ENCODE measurements at places on chromosomes 3 and 15.

DNA sequence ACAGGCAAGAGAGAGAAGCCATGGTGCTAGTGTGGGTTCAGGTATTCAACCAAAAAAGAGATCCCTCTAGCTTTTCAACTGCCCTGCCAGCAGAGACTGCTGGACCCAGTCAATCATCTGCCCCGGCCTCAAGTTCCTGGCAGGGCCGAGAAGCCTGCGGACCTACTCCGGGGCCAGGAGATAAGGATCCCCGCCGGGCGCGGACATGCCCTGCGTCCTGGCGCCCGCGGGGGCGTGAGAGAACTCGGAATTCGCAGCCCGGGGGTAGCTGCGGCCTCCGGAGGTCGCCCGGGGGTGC, 821 bp upstream of the MAGI1 start:
- peak; percentile 40 for DNase-seq

DNA sequence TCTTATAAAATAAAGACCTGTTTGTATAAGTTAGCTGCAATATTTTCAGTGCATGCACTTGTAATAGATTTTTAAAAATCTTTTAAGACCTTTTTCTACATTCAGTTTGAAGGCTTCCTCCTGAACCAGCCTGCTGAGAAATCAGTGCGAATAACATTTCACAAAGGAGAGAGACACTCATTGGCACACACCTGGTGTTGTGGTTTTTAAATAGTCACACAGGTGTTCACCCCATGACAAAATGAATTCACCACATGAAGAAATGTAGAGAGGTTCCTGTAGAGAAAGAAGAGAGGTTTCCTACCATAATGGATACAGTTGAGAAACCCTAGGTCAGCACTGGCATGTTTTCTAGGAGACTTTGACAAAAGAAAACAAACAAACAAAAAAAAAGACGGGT, 237.3 kb downstream of the CNTN6 start:
- no peak for DNase-seq

DNA sequence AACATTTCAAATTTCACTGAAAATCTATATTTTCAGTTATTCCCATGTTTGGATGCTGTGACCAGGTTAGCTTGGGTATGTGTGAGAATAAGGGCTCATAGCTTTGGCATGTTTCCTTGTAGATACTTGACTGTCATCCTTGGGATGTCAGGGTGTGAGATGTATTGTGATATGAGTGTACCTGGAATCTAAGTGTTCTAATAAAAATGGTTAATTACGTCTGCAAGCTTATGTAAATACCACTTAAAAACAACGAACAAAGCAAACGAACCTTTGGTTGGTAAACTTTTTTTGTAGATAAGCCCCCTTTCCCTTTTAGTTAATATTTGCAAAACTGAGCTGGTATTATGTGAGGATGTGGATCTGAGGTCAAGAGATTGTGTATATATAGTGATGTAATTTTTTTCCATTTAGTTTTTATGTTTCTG, 63.5 kb downstream of the FNDC3B start:
- no peak for DNase-seq

GRCh38 chr15:47744496-47744895, 27.2 kb downstream of the SEMA6D start:
- no peak for DNase-seq

GRCh38 chr15:94403331-94403730, 172.0 kb downstream of the MCTP2 start:
- DNase-seq: no peak

GRCh38 chr3:59535791-59536221, 486.0 kb upstream of the CFAP20DC start:
- DNase-seq: peak; percentile 20

DNA sequence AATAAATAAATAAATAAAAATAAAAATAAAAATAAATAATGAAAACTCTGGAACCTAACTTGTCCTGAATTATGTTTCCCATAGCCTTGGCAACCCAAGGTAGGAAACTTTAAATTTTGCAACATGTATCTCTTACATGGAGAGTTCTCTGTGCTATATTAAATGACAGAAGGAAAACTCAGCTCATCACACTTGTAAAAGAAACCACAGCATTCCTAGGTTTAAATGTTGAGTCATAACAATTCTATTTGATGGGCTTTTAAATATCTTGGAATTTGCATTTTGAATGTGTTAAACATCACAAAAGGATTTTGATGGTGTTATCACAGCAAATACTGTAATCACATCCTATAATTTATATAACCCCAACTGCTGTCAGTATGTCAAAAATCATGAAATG, 144.2 kb downstream of the LRTM1 start:
- DNase-seq: no peak

GRCh38 chr3:117145677-117146076, 436.1 kb downstream of the TUSC7 start:
- no peak for DNase-seq

- peak; percentile 99 for DNase-seq
Measured at GRCh38 chr15:43440721-43441281, 52.2 kb downstream of the TP53BP1 start.

- DNase-seq: no peak
Measured at GRCh38 chr15:76293361-76293760, 17.9 kb downstream of the ETFA start.

- DNase-seq: peak; percentile 63
Measured at GRCh38 chr15:47194718-47195117, 522.6 kb upstream of the SEMA6D start.

DNA sequence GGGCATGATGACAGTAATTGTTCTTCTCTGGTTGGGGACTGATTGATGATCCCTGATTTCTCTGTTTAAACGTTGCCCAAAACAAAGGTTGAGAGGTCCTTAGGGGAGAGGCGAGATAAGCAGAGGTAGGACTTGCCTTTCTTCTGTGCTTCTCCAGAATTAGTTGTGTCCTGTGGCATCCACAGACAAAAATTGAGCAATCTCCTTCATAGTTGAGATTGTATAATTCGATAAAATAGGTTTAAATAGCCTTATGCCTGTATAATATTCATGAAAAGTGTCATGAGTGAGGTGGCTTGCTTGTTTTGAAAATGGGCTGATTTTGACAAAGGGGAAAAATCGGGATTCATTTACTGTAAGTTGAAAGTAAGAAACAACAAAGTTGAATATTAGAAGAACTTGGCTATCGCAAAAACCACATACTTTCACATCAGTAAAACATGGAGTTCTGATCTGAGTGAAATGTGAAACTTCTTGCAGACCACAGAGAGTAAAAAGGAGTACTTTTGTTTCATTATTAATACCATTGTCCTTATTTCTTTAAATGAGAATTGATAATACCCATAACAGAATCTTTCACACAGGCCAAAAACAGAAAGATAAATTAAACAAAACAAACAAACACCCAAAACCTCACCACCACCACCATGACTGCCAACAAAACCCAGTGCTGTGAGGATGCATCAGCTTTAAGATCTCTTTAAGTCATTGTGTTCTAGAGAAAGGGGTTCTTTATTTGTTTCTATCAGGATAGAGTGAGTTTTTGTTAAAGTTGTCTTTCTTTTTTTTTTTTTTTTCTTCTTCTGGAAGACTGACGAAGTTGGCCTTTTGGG, 155.7 kb downstream of the LPP start:
- DNase-seq: no peak

DNA sequence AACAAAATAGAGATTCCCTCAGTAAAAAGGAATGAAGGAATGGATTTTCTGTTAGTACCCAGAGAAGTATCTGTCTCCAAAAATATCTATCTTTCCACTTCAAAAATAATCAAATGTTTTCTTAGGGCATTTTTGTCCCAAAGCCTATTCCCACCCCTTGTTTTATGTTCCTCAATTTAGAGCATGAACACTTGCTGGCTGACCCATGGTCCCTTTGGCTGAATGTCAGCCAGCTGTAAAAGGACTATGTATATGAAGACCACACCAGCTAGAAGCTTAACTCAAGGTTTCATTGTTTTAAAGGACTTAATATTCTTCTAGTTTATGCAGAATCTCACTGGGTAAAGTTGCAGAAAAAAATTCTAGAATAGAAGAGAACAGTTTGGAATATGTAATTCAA, 931.2 kb downstream of the MCTP2 start:
- DNase-seq: no peak

DNA sequence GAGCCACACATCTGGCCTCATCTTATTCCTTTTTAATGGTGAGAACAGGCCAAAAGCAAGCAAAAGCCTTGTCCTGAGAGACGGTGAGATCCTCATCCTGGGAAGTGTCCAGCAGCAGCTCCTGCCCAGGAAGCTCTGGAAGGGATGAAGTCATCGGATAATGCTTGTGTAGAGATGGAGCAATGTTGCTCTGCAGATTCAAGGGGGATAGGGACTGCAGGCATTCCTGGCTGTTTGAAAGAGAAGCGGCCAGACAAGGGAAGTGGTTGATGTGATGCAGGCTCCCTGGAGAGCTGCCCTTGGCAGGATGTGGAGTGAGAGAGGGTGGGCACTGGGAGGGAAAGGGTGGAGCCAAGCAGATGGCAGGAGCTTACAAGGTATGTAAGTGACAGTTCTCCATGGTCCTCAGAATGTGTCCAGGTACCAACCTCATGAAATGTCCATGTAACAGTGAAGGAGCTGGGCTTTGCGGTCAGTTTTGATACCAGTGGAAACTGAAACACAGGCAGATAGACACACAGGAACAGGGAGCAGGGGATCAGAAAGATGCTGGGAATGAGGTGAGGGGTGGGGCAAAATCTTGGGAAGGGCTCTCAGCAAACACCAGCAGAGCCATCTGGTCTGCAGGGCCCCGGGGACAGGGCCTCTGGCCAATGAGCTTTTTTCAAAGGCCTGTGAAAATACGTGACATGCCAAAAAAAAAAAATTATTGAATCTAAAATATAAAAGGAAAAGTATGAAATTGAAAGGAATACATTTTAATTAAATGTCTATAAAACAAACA, 32.2 kb upstream of the LACTB start:
- DNase-seq: peak; percentile 93

DNA sequence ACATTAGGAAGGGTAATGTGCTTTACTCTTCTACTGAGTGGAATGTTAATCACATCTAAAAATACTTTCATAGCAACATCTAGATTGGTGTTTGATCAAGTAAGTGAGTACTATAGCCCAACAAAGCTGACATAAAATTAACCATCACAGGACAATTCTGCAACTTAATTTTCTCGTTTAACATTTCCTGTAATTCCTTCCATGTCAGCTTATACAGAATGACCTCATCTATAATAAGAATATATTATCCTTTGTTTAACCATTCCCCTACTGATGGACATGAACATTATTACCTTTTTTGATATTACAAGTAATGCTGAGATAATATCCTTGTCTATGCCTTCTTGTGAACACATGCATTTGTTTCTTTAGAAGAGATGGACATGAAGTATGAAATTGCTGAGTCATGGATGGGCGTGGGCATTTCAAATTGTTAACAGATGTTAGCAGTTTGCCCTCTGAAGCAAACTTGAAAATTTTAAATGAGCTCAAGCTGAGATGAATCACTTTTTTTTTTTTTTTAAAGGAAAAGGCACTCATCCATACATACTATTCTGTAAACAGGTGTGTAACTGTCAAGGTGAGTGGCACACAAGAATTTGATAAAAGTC, 85.1 kb downstream of the OXNAD1 start:
- peak; percentile 77 for DNase-seq

GRCh38 chr15:52717481-52717880, 38.3 kb upstream of the ATOSA start:
- DNase-seq: no peak

DNA sequence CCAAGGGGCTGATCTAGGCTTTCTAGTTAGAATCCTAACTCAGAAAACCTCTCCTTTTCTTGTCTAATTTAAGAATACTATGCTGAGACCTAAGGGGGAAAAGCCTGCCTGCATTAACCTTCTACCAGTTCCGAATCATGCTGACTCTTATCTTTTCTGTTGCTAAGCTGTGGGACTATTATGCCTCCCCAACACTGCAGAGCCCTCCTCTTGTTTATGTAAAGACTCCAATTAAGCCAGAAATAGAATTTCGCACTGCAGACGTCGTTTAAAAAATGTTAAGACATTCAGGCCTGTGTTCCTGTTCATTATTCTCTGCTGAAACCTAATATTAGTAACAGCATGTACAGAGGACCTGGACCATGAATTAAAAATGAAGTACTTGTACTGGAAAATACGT, 310.6 kb upstream of the ATP11B start:
- DNase-seq: no peak

DNA sequence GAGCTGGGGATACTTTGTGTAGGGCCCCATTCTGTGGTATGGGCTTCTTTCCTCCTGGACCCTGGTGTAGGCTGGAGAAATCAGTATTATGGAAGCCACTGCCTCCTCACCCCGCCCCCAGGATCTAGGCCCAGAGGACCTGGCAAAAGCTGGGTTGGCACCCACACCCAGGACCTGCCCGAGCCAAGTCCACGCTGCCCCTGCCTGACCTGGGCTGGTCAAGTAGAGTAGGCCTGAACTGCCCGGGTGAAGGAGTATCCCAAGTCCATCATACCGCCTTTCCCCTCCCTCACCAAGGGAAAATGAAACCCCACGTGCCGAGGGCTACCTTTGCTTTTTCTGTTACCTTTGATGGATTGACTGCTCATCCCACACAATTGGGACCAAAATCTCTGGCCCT, 37.7 kb upstream of the TRAK1 start:
- no peak for DNase-seq

DNA sequence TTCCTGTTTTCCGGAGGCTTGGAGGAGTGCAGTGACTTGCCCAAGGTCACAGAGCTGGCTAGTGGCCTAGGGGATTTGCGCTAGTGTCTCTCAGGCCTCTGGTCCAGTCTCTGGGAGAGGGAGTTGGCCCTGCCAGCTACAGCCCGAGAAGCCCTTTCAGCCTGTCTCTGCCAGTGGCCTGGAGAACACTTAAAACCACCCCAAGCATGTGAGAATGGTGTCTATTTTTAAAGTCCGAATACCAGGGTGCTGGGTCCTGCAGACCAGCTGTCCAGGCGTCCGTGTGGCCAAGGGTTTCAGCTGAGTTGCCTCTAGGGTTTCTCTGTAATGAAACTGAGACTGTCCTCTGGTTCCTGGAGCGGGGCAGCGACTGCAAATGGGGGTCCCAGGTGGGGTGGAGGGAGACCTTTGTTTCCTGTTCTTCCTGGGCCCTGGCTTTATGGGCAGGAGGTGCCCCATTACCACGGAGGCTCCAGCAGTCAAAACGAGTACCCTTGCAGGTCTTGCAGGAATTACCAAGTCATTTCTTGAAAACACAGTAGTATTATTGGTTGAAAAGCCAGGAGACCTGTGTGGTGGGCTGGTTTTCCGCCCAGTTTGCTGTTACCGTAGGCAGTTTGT, 2.2 kb downstream of the CAND2 start:
- no peak for DNase-seq

- DNase-seq: no peak
Measured at GRCh38 chr15:40468898-40469331, 1.9 kb upstream of the CHST14 start.

GRCh38 chr3:25586167-25586505, 78.6 kb downstream of the TOP2B start:
- DNase-seq: no peak

GRCh38 chr3:25125201-25125600, 302.9 kb upstream of the RARB start:
- no peak for DNase-seq

- no peak for DNase-seq
Measured at GRCh38 chr3:153001210-153002078, 160.6 kb upstream of the RAP2B start.

- DNase-seq: peak; percentile 22
Measured at GRCh38 chr3:55720614-55721013, 233.5 kb upstream of the WNT5A start.

GRCh38 chr3:65004795-65005295, 317.0 kb upstream of the ADAMTS9 start:
- DNase-seq: no peak
